ENCODE measurements at places on chromosomes 12 and 14. TPM values are rescaled to one million over a fixed set of nuclear protein-coding genes. Genes with fewer than 3 reads are reported as not detected.

KRT72 gene
- total RNA-seq = not detected

IAPP gene
- 0.54 TPM for total RNA-seq

RAPGEF3 gene
- 2.3 TPM for total RNA-seq

ACVRL1 gene
- 0.63 TPM for total RNA-seq

PLEKHG3 gene
- 4.0 TPM for total RNA-seq

FLRT2 gene
- total RNA-seq = 2.1 TPM

A2ML1 gene
- total RNA-seq = 0.55 TPM

BORCS5 gene
- 26.1 TPM for total RNA-seq

- peak; percentile 17 for ATAC-seq
Observed at GRCh38 chr12:113232089-113232839, 11.0 kb downstream of the TPCN1 start.

DNA sequence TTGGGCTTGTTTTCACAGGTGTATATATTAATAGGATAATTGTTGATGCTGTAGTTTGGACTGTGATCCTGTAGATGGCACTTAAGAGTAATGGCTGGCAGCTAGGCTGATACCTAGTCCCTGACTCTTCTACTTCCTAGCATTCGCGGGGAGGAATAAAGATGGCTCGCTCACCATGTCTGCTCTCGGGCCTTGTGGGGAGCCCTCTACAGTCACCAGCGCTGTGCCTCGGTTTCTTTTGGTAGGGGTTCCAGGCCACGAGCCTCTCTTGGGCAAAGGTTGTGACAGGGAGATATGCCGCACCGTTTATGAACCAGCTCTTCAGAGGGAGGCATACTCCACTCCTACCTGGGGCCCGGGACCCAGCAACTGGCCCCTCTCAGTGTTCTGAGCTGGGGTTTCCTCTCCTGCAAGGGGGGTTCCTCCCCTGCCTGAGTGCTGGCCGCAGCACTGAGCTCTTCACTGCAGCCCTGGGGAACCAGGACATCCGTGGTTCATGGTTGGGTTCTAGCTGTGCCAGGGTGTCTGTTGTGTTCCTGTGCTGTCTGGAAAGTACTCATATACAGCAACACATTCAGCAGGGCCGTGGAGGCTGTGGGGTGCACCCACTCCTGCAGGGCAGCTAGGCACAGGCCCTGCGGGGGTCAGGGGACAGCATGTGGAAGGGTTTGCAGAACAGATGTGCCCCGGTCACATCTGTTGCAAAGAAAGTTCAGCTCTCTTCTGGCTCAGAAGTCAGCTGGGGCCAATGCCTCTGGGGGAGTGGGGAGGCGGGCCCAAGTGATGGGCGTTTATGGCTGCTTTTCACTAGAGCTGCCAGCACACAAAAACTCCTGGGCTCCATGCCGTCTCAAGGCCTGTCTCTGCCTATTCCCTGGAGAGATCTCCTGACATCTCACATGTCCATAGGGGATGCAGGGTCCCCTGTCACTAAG is 147.9 kb downstream of the PPFIA2 start:
- ATAC-seq = peak; percentile 76

GRCh38 chr12:12443431-12443878 is 86.6 kb downstream of the BORCS5 start:
- ATAC-seq = no peak

DNA sequence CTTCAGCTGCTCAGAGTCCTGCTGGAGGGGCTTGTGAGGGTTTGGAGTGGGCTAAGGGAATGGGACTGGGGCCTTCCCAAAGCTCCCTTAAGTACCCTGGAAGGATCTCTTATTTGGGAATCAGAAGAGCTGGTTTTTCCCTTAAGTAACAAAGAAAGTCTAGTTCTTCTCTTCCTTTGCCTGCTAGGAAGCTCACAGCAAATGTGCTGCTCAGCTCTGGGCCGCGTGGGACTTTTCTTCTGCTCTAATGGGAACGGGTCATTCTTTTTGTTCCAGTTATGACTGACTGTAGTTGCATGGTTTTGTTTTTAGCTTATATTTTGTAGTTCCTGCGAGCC is 6.0 kb downstream of the KIF26A start:
- no peak for ATAC-seq

GRCh38 chr14:71703477-71703876 is 228.8 kb upstream of the RGS6 start:
- ATAC-seq = peak; percentile 86

- peak; percentile 52 for ATAC-seq
Observed at GRCh38 chr12:106149096-106149784, 10.5 kb upstream of the NUAK1 start.

DNA sequence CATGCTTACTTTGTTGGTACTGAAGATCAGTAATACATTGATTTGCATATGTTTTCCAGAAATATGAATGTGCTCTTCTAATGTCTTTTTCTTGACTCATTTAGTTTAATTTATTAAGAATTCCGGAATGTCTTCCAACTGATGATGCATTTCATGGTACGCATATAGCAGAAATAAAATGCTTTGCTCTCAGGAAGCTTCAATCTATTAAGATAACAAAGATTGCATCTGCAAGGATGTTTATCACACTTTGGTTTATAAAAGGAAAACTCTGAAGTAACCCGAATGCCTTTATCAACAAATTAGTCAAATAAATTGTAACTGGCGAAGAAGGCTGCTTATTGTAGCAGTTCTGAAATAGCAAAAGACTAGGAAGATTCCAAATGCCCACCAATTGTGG is 166.4 kb upstream of the LMNTD1 start:
- ATAC-seq = no peak

- ATAC-seq = no peak
Observed at GRCh38 chr14:31080484-31080883, 54.3 kb upstream of the STRN3 start.

DNA sequence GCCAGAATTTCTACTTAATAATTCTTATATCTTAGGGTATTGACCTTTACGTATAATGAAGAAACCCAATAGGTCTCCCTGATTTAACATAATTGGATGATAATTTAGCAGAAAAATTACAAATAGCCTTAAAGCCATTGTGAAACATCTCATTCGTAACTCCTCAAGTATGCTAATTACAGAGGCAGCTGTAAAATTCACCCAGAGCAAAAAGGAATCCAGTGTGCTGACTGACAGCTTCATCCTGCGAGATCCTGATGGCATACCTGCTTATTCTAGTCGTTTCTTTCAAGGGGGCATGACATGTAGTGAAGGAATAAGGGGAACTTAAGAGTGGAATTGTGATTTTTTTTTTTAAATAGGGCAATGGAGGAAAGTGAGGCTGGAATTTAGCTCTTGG is 291.5 kb downstream of the FUT8 start:
- peak; percentile 29 for ATAC-seq

GRCh38 chr14:96705422-96706092 is 91.6 kb upstream of the VRK1 start:
- no peak for ATAC-seq
